NCI-H1694 (cell line): ENCODE measurements at places on chromosomes 4 and X.

DNA sequence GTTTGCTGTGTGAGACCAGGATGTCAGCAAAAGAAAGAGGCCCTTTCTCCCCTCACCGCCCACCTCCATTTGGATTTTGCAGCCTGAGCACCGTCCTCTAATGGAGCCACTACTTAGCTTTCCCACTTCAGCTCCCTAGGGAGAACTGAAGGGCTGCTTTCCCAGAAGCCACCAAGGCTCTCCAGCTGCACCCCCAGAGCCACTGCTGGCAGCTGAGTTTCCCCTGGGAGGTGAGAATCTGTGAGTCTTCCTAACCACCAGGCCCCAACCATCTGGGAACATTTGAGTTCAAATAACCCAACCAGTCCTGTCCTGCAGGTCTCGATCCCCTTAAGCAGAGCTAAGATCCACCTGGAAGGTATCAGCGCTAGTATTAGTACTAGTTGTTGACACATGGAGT, 173.1 kb upstream of the USP9X start:
- peak; percentile 95 for DNase-seq

DNA sequence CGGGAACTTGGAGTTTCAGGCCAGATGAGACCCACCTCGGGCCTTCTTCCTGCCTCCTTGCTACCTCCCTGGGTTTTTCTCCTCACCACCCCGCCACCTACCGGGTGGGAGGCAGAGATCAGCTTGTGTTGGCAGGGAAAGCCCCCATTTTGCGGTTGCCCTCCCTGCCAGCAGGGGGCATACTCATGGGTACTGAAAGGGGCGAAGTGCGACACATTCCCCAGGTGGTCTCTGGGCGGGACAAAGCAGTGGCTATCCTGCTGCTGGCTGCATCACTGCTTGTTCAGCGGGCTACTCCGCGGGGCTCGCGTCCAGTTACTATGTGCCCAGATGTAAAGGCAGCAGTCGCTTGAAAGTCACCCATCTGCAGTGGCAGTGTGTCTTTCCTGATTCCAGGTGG, 330.3 kb downstream of the PDHA2 start:
- no peak for DNase-seq

DNA sequence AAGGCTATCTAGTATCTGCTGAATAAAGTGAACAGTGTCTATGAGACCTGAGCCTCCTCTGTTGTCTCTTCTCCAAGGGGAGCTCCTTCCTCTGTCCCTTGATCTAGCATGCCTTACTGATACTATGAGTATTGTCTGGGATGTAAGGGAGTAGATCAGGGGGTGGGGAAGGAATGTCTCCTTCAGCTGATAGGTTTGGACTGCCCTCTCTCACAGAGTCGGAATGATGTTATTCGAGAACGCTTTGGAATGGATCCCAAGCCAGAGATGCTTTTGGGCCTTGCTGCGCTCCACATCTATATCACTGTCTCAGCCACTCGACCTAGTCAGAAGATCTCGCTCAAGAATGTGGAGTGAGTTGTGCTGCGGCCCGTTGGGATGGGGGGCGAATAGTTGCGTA, 68.3 kb upstream of the PRPS1 start:
- no peak for DNase-seq

DNA sequence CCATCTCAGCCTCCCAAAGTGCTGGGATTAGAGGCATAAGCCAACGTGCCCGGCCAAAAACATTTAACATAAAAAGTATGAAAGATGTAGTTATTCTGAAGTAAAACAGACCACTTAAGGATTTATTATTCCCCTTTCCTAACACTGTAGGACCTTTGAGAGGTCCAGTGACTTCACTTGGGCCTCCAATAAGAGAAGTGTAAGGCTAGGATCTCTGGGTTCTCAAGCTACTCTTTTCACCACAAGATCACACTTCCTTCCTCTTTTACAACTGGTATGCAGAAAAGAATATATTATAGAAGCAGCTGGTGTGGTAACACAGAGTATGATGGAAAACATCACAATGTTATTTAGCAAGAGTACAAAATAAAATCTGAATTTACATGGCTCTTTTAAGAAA, 30.2 kb upstream of the CCNG2 start:
- DNase-seq: no peak

DNA sequence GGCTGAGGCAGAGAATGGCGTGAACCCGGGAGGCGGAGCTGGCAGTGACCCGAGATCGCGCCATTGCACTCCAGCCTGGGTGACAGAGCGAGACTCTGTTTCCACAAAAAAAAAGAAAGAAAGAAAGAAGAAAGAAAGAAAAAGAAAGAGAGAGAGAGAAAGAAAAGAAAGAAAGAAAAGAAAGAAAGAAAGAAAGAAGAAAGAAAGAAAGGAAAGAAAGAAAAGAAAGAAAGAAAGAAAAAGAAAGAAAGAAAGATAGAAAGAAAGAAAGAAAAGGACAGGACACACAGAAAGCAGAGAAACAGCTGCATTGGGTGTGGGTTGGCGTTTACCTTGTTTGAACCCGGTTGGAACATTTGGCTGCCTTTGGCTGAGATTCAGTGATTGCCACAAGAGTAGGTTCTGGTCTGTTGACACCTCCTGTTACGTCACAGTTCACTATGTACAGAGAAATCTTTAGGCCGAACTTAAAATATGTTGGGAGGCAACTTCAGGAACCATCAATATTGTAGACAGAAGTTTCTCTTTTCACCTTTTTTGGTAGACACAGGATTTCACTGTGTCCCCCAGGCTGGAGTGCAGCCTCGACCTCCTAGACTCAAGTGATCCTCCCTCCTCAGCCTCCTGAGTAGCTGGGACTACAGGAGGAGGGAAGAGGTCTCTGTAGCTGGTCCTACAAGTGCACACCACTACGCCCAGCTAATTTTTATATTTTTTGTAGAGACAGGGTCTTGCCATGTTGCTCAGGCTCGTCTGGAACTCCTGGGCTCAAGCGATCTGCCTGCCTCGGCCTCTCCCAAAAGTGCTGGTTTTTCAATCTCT, 16.3 kb upstream of the PLCXD1 start:
- DNase-seq: no peak
